ENCODE measurements at places on chromosomes 13 and 19.
A peak's percentile ranks its signal among the peaks of the same experiment; 100 is the strongest.

DNA sequence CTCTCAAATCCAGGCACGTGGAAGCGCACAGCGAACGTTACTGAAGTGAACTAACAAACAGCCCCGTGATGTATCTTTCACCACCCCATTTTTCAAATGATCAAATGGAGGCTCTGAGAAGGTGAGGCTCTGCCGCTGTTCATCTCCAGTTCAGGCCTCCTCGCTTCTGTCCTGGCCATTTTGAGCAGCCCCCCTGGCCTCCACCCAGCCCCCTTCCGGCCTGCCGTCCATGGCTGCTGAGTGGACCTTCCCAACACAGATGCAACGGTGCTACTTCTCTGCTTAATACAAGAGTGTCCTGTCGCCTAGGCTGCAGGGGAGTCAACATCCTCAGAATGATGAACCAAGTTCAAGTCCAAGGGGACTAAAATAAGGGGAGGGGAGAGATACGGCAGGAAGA lies 9.7 kb downstream of the SYDE1 start:
- no peak for DNase-seq

DNA sequence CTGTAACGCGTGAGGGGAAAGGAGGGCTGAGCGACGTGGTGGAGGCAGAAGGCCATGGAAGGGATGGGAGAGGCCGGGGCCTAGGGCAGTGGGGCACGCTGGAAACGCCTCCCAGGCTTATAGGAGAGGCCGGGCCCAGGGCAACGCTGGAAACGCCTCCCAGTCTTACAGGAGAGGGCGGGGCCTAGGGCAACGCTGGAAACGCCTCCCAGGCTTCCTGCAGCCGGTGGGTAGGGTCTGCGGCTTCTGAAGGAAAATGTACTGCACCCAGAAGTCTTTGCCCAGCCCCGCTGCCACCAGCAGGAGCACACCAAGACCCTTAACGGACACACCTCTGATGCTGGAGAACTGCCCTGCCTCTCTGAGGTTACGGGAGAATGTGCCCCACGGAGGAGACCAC lies 9.1 kb downstream of the CACTIN start:
- DNase-seq: no peak

DNA sequence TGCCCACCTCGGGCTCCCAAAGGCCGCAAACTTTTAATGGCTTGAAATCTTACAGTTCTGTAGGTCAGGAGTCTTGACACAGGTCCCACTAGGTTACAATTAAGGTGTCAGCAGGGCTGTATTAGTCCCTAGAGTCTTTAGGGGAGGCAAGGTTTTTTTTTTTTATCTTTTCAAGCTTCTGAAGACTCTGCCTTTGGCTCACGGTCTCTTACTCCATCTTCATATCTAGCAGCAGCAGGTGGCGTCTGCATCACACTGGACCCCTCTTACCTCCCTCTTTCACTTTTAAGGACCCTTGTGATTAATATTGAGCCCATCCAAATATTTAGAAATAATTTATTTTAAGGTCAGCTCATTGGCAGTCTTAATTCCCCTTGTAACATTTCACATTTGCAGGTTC lies 11.6 kb downstream of the MIR17HG start:
- DNase-seq: no peak

- no peak for DNase-seq
These were observed 19.6 kb upstream of the PTPRS start for GRCh38 chr19:5360003-5360780.

DNA sequence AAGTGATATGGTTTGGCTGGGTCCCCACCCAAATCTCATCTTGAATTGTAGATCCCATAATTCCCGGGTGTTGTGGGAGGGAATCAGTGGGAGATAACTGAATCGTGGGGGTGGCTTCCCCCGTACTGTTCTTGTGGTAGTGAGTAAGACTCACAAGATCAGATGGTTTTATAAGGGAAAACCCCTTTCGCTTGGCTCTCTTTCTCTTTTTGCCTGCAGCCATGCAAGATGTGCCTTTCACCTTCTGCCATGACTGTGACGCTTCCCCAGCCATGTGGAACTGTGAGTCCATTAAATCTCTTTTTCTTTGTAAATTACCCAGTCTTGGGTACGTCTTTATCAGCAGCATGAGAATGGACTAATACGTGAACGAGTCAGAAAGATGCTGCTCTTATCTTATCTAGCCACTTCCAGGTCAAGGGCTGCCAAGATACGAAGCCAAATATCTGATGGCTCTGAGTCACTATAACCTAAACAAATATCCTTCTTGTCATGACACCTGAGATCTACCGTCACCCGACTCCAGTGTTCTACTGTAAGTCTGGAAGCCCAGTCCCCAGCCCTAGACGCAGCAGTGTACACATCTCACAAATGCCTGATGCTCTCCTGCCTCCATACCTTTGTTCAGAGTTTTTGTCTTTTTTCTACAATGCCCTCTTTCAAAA lies 45.9 kb downstream of the SLC15A1 start:
- no peak for DNase-seq

GRCh38 chr13:30690282-30691188 lies 44.8 kb upstream of the ALOX5AP start:
- DNase-seq: peak; percentile 41

Data from DMS79 treated with DMSO at 0.1 percent for 48 hours (cell line).